ENCODE measurements at places on chromosomes 5 and 9.

- no peak for DNase-seq
Observed at GRCh38 chr9:120643061-120643460, 63.1 kb upstream of the CDK5RAP2 start.

DNA sequence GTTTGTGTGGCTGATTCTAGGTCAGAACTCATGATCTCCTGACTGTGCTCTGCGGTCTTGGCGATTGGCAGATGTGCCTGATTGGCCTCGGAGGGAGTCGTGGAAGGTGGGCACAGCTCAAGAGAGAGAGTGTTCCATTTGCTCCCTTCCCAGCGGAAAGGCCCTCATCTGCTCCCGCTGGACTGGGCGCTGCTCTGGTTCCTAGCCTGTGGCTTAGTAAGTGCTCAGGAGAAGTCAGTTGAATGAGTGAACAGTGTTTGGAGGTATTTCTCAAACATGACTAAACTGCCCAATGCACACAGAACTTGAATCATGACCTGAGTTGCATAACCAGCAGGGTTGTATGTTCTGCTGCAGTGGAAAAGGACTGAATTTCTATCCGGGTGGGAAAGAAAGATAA is 120.2 kb upstream of the PITX1 start:
- no peak for DNase-seq

- no peak for DNase-seq
Observed at GRCh38 chr5:148898413-148899075, 72.1 kb downstream of the ADRB2 start.

DNA sequence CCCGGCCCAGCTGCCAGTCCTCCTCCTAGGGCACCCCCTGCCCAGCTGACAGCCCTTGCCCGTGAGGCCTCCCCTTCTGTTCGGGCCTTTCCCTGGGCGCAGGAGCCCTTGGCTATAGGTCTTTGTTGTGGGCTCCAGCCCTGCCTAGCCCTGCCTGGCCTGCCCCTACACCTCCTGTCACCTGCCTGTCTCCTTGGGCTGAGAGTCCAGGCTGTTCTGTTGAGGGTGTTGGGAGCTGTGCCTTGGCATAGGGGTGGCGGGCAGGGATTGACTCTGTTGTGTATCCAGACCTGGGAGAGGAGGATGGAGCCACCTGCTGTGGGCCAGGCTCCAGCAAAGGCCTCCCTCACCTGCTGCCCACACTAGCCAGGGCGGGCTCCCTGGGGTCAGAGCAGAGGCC is 11.6 kb downstream of the FCN2 start:
- DNase-seq: no peak

Measured in activated naive CD4-positive, alpha-beta T cell treated with Interleukin-2 at 50 U/mL for 16 hours (primary cell).